ENCODE measurements at places on chromosomes 5 and 9. TPM values are rescaled to one million over a fixed set of nuclear protein-coding genes. Genes with fewer than 3 reads are reported as not detected.
A peak's percentile ranks its signal among the peaks of the same experiment; 100 is the strongest.

Gene NUP155
- 10.4 TPM for total RNA-seq

- H3K4me3 ChIP-seq = no peak overlapping the region
- no peaks in the 10 kb centered on the region for H3K27me3 ChIP-seq
- H3K36me3 ChIP-seq = no peaks in the 10 kb centered on the region
- DNase-seq = no peak
These were observed 122.9 kb upstream of the ADAMTSL1 start for GRCh38 chr9:18350995-18351595.

GRCh38 chr9:77514886-77515711, 133.0 kb downstream of the GNA14 start:
- H3K4me1 ChIP-seq = peaks cover 52% of the 10 kb centered on the region
- H3K4me3 ChIP-seq = no peak overlapping the region
- no peak for DNase-seq

GRCh38 chr5:2829239-2829638, 77.8 kb upstream of the IRX2 start:
- H3K27ac ChIP-seq = no peak overlapping the region
- no peaks in the 10 kb centered on the region for H3K4me1 ChIP-seq
- no peak overlapping the region for H3K4me3 ChIP-seq
- H3K27me3 ChIP-seq = peaks cover 12% of the 10 kb centered on the region
- no peaks in the 10 kb centered on the region for H3K36me3 ChIP-seq
- no peak for DNase-seq

GRCh38 chr9:86098824-86099700, at the start of gene GOLM1:
TSS of gene GOLM1 (minus strand) at chr9:86099558. CDS start at chr9:86079320, 20,238 bp downstream.
- peak within 1 kb of the TSS; percentile 84 for H3K4me3 ChIP-seq
- H3K27me3 ChIP-seq = peaks cover 36% of the 10 kb centered on the region
- DNase-seq = peak; percentile 52

Gene CAMK2A
- total RNA-seq = 19.2 TPM

DNA sequence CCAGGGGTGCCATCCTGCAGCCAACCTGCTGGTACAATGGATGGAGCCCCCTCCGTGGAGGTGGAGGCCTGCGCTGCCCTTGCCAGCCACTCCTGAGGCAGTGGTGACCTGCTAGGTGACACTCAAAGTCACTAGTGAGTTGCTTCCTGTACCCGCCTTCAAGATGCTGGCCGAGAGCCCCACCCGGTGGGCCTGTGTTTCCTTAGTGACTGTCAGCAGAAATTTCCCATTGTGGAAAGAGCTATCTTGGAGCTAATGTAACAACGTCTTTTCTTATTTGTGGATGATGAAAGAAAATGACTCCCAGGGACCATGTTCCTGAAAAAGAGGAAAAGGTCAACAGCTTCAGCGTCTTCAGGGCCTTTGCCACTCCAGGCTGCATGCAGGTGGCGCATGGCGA, 117.0 kb upstream of the BOD1 start:
- H3K36me3 ChIP-seq = no peaks in the 10 kb centered on the region
- H3K4me3 ChIP-seq = no peak overlapping the region
- H3K27ac ChIP-seq = no peak overlapping the region
- DNase-seq = no peak
- H3K4me1 ChIP-seq = no peaks in the 10 kb centered on the region
- H3K27me3 ChIP-seq = no peaks in the 10 kb centered on the region

DNA sequence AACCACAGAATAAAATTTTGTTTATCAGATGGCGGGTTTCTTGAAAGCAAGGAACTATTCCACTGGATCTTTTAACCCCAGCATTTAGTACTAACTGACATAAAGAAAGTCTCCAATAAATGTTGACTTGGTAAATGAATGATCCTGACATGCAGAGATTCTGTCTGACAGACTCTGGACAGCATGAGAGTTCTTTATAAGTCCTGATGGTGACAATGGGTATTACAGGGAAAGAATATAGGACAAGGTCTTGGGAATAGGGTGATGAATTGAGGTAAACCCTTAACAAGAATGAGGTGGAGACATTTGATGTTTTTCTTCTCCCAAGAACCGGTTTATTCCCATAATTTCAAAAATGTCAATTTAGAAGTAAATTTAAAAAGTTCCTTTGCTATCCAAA, 453.9 kb downstream of the TUSC1 start:
- no peak for DNase-seq
- H3K4me1 ChIP-seq = no peaks in the 10 kb centered on the region
- H3K27ac ChIP-seq = no peak overlapping the region
- H3K4me3 ChIP-seq = no peak overlapping the region
- no peaks in the 10 kb centered on the region for H3K36me3 ChIP-seq

DNA sequence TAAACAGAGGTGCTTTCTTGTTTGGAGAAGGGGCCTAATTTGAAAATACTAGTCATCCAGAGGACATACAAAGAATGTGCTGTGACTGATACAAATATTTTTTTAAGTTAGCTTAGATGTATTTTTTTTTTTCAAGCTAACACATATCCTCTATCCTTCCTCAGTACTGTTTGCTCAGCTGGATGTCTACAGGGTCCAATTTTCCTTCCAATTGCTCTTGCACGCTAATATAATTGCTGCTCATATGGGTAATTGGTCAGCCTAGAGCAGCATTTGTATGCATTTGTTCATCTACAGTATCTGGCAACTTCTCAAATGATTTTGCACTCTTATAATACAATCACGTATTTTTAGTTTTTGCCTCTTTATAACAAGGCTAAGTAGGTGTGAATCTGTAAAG, 84.7 kb downstream of the ZDHHC21 start:
- no peak for DNase-seq
- no peak overlapping the region for H3K4me3 ChIP-seq
- no peaks in the 10 kb centered on the region for H3K4me1 ChIP-seq
- H3K36me3 ChIP-seq = no peaks in the 10 kb centered on the region
- H3K27me3 ChIP-seq = no peaks in the 10 kb centered on the region

DNA sequence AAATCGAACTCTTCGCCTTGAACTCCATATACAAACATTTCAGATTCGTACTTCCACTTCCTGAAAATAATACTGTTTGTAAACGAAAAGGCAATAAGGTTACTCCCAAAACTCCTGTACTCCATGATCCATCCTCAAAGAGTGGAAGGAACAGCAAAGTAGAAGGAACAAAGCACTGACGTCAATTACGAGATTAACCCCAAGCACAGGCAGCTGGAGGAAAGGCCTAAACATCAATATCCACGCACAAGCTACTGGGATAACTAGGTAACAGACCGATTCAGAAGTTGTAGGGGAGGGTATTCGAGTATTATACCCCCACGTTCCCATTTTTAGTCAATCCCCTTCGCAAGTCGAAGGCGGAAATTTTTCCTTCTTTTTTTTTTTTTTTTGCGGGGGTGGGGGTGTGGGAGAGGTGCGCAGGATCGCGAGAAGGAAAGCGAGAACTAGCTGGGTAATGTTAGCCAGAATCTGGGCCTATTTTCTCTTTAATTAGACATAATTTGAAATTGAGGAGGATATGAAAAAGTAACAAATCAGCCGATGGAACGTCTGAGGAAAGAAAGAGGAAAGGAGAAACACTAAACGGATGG, 909 bp downstream of the AFF4 start:
- peak overlapping the region; percentile 99 for H3K27ac ChIP-seq
- H3K4me1 ChIP-seq = peaks cover 54% of the 10 kb centered on the region
- H3K27me3 ChIP-seq = no peaks in the 10 kb centered on the region
- DNase-seq = no peak
- H3K4me3 ChIP-seq = peak overlapping the region; percentile 99

- H3K4me3 ChIP-seq = no peak overlapping the region
- DNase-seq = no peak
- peaks cover 21% of the 10 kb centered on the region for H3K36me3 ChIP-seq
- no peaks in the 10 kb centered on the region for H3K27me3 ChIP-seq
These were observed 5.4 kb upstream of the CCIN start for GRCh38 chr9:36163786-36164170.

GRCh38 chr5:180411948-180412347, 58.8 kb upstream of the GFPT2 start:
- no peaks in the 10 kb centered on the region for H3K36me3 ChIP-seq
- H3K4me3 ChIP-seq = no peak overlapping the region
- H3K27me3 ChIP-seq = no peaks in the 10 kb centered on the region

GRCh38 chr9:97889941-97890887, 32.1 kb downstream of the TRMO start:
- DNase-seq = no peak
- H3K27ac ChIP-seq = no peak overlapping the region
- H3K4me3 ChIP-seq = no peak overlapping the region
